ENCODE measurements at places on chromosomes 2 and 18.

DNA sequence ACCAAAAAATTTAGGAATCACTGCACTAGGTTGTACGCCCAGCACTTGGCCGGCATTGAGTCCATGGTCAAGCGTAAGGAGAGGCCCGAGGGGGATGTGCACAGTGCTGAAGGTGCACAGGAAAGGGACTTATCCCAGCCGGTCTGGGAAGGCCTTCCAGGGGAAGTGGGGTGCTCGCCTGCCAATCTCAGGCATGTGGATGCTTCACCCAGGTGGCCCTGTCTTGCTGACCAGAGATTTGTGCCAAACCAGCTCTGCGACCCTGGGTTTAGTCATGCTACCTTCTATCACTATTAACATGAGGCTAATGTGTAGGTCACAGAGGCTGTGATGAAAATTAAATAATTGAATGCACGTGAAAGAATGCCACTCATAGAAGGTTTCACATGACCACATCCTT lies 1.7 kb upstream of the ITM2C start:
- DNase-seq = no peak

- DNase-seq = no peak
These were observed 30.8 kb downstream of the GRHL1 start for GRCh38 chr2:9982248-9982647.

DNA sequence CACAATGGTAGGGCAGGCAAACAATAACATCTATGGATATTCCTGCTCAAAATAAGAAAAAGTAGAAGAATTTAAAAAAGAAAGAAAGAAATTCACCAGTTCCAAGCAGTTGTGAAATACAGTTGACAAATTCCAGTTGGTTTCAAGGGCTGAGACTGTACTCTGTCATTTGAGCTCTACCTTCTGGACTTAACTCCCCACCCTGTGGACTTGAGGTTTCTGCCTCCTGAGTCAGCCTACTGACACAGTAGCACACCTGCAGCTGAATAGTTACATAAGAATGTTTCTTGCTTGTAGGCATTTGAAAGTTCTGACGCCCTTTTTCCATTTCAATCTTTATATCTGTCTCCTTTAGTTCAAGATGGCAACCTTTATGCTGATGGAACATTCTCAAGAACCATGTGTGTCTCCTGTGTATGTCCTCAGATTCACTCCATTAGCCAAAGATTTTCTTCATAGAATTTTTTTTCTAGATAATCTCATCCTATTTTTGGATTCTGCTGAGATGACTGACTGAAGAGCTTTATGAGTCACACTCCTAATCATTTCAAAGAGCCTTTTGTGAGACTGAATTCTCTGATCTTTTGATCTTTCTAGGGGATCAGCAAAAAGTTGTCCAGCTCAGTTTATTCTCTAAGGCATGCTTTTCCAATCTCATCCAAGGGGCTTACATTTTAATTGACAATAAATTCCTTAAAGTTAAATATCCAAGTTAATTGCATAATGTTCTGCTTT lies 19.1 kb downstream of the NETO1 start:
- DNase-seq = no peak

DNA sequence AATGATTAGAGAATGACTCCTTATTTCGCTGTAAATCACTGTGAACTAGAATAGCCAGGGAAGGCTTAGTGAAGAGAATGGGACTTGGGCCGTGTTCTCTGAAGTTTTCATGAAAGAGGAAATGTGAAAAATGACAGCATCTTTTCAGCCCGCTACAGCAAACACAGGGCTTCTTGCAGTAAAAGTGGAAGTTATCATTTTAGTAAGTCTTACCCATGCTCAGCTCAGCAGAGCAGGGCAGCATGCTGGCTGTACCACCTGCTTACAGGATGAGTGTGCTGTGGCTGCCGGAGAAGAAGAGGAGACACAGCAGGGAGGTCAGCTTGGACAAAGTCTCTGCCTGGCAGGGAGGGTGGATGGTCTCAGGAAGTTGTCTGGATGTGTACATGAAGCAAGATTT lies 300.7 kb upstream of the DLGAP1 start:
- DNase-seq = no peak

GRCh38 chr2:27857417-27858172 lies 32.6 kb downstream of the RBKS start:
- DNase-seq = no peak

DNA sequence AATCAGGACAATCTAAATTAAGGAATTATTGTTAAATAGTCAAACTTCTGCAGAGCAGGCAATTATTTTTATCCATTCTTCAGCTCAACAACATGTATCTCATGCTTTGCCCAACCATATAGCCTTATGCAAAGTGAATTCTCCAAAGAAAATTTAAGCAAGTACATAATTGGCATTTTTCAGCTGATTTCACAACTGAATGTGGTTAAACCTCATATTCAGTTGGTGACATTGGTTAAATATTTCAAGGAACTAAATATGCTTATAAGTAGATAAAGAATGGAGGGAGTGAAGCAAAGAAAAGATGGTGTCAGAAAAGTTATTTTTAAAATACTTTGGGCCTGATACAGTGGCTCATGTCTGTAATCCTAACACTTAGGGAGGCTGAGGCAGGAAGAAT lies 816.2 kb downstream of the NRXN1 start:
- DNase-seq = no peak

GRCh38 chr2:180647221-180647620 lies 333.2 kb upstream of the UBE2E3 start:
- DNase-seq = no peak

DNA sequence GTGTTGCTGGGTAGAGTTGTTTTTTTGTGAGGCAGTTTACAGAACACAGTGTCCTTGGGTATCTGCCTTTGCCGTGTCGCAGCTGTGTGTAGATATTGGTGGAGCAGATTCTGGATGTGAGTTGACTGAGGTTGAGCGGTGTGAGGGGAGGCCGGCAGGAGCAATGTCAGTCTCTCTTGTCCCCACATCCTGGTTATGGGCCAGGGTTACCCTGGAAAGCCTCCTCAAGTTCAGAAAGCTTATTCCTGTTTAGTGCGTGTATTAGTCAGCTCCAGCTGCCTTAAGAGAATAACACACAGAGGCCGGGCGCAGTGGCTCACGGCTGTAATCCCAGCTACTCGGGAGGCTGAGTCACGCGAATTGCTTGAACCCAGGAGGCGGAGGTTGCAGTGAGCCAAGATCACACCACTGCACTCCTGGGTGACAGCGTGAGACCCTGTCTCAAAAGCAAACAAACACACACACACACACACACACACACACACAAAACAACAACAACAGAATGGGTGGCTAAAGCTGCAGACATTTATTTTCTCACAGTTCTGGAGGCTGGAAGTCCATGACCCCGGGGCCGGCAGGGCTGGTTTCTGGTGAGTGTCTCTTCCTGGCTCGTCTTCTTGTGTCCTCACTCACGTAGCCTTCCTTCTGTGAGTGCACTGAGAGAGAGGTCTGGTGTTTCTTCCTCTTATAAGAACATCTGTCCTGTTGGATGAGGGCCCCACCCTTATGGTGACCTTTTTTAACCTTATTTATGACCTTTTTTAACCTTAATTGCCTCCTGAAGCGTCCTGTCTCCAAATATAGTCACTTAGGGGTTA lies 5.1 kb downstream of the NCK2 start:
- peak; percentile 69 for DNase-seq

- DNase-seq = no peak
These were observed 208.7 kb upstream of the CHAC2 start for GRCh38 chr2:53558867-53559266.

DNA sequence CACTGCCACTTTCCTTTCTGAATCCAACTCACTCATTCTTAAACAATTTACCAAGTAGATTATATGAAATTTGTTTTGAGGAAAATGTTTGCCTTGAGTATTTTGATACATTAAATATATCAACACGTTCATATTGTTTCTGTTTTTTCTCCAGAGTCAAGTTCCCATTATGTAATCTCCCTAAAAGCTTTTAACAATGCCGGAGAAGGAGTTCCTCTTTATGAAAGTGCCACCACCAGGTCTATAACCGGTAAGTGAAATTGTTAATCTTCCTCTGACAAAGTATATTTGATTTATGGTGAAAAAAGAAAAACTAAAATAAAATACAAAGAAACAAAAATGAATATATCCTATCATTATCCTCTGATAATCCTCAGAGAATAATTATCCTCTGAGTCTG lies 838.6 kb downstream of the MBD2 start:
- DNase-seq = no peak

GRCh38 chr18:39596221-39596620 lies 2030.6 kb upstream of the CELF4 start:
- DNase-seq = no peak

DNA sequence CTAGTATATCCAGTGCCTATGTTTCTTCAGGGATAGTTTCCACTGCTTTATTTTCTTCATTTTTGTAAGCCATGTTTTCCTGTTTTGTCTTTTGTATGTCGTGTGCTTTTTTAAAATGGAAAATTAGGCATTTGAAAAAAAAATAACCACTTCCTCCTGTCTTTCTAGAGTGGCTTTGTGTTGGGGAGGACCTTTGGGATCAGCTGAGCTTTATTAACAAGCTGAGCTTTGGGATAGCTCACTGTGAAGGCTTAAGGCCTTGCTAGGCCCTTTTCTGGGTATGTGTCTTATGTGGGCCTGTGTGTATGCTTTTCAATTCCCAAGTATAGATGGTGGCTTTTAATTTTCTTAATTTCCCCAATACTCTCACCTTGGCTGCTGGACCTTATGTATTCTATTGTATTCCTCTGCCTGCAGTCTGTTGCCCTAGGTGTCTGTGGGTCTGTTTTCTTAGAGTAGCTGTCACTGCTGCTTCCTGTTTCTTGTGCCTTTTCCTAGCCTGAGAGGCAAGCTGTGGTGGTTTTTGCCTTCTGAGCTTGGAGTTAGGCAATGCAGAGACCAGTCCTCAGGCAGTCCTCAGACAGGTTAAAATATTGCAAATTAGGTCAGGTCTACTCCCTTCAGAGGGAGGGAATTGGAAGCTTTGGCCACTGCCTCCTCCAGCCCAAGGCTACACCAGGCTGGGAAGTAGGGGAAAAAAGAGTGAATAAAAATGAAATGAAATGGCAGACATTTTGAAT lies 134.7 kb downstream of the LDLRAD4 start:
- no peak for DNase-seq

- no peak for DNase-seq
These were observed 302.2 kb downstream of the GALNT13 start for GRCh38 chr2:154173919-154174318.

- DNase-seq = no peak
These were observed 822.1 kb downstream of the GALR1 start for GRCh38 chr18:78071776-78072175.

DNA sequence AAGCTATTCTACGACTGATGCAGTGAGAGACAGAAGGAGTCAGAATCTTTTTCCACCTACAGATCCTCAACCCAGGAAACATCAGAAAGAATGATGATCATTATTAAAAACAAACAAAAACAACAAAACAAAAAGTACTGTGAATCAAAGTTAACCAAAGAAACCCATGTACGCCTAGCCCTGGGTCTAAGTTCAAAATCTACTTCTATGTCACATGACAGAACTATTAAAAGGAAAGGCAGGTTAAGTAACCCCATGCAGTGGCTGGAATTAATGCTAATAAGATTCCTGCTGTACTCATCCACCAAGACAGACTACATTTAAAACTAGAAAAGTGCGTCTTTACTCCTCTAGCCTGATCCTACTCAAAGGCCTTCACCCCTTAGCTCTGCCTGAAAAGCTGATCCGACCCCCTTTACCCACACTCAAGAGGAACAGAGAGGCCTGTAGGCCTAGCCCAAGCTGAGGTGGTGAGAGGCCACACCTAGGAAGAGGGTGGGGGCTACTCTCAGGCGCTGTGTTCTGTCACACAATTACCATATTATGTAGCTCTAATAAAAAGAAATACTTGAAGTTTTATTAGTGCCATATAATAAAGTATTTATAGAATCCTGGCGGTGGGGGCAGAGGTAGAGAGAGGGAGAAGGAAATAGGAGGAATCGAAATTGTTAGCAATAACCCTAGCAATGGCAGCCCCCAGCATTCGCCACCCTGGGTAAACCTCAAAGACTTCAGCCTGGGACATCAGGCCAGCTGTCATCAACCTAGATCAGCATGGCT lies 37.1 kb downstream of the NHEJ1 start:
- DNase-seq = no peak

- DNase-seq = no peak
These were observed 25.3 kb upstream of the TACR1 start for GRCh38 chr2:75224636-75225094.

GRCh38 chr2:207320381-207321159 lies 154.8 kb upstream of the KLF7 start:
- no peak for DNase-seq

DNA sequence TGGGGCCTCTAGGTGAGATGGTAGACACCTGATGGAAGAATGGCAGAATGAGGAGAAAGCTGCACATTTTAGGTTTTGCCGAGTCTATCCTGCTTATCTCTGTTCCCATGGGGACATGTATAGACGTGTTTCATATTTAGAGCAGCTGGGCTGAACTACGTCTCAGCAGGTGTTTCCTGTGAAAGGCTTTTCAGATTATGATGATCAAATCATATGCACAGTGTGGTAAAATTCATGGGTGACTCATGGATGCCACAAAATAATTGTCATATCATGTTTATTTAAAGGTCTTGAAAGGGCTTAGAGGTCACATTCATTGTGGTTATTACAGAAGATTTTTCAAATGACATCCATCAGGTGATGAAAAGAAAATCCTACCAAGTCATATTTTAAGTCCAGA lies 90.5 kb downstream of the ICOS start:
- DNase-seq = no peak

GRCh38 chr2:14587119-14587518 lies 45.4 kb upstream of the LRATD1 start:
- DNase-seq = no peak

GRCh38 chr2:115396579-115396978 lies 954.1 kb downstream of the DPP10 start:
- no peak for DNase-seq

Data from activated T-cell treated with anti-CD3 and anti-CD28 coated beads, Interleukin-2, amount 50 U/mL, for 48 hours (primary cell).